ENCODE measurements at places on chromosomes 2 and 18.

DNA sequence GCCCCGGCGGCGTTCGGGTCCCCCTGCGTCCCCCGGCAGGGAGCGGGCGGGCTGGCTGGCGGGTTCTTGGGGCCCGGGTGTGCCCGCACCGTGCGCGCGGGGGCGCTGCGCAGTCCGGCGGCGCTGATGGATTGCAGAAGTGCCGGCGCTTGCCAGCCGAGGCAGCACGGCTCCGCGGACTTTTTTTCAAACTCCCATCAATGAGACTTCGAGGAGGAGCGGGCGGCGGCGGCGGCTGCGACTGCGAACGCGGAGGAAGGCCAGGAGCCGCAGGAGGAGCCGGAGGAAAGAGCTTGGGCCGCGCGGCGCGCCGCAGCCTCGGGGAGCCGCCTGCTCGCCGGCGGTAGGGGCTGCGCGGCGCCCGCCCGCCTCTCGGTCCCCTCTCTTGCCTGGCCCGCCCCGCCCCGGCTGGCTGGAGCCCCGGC is at the start of gene GLI2:
Gene GLI2 (plus strand): TSS at position 123 of the 425 bp plus-strand sequence. CDS start 61,453 bp downstream, outside the sequence.
- peak; percentile 91 for DNase-seq

DNA sequence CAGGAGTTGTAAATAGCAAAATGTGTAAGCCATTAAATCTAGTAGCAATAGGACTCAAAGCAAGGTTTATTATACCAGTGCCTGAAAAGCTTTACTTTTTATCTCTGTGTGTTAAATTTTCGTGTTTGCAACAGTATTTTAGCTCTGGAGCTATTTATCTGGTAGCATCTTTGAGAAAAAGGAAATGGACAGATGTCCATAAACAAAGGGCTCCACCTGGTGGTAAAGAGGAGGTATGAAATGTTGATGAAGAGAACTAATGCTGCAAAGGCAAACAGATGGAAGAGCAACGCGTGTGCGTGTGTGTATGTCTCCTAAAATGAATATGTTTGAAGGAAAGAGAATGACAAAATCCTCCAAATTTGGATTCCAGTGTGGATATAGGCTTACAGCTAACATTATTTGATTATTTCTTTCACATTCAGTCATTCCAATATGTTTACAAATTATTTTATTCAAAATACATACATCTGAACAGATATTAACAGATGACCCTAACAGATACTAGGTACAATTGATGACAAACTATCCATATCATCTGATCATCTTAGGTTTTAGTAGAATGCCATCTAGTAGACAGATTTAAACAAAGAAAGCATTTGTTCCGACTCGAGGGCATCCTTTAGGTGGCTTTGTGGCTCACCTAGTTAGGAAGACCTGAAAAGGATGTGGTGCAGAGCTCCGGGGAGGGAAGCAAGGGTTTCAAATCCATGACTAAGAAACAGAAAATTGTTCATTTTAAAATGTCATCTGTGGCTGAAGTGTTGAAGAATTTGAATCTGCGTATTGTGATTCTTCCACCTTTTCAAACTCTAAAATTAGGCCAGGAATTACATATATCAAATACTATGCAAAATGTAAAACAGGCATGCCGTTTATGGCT is 383.3 kb downstream of the MTX2 start:
- peak; percentile 54 for DNase-seq

DNA sequence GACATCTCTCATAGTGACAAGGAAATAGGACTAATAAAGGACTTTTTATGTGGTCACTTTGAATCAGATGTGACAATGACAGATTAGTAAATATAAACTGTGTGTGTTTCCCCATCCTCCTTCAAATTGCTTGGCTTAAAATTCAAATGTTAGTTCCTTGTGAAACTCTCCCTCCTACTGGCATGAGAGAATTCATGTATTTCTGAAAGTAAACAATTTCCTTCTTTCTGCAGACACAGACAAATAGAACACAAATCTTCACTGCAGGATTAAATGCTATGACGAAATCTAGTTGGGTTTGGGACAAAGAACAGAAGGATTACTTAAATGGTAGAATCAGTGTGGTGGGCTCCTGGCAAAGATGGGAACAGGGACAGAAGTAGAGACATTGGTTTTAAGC is 328.7 kb upstream of the FAM98A start:
- no peak for DNase-seq

DNA sequence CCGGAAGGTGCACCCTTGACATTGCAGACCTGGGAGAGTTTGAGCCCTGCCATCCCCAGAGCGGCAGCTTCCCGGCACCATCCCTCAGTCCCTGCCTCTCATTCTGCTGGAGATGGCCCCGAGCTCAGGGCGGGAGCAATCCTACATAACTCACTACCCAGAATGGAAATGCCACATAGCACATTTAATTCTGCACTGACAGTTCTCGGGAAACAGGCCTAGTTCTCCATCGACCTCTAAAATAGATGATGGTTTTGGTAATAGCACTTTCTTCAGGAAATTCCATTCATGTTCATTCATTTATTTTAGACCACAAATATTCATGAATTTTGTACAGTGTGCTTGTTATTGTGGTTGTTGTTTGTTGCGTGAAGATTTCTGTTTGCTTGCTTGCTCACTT is 92.9 kb upstream of the SLC14A2 start:
- DNase-seq = no peak

- DNase-seq = peak; percentile 74
Observed at GRCh38 chr2:157628477-157629415, at the start of gene ACVR1C. Gene ACVR1C (minus strand): TSS chr2:157628864. CDS start chr2:157628644, 220 bp downstream.

DNA sequence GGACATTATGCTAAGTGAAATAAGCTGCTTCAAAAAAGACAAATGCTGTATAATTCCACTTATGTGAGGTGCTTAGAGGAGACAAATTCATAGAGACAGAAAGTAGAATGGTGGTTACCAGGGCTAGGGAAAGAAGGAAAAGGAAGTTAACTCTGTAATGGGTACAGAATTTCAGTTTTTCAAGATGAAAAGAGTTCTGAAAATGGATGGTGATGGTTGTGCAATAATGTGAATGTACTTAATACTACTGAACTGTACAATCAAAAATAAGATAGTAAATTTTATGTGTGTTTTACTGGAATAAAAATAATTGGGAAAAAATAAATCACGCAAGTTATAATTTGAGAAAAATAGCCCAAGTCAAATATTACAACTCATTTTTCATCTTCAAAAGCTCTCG is 27.5 kb downstream of the ARHGAP25 start:
- no peak for DNase-seq

DNA sequence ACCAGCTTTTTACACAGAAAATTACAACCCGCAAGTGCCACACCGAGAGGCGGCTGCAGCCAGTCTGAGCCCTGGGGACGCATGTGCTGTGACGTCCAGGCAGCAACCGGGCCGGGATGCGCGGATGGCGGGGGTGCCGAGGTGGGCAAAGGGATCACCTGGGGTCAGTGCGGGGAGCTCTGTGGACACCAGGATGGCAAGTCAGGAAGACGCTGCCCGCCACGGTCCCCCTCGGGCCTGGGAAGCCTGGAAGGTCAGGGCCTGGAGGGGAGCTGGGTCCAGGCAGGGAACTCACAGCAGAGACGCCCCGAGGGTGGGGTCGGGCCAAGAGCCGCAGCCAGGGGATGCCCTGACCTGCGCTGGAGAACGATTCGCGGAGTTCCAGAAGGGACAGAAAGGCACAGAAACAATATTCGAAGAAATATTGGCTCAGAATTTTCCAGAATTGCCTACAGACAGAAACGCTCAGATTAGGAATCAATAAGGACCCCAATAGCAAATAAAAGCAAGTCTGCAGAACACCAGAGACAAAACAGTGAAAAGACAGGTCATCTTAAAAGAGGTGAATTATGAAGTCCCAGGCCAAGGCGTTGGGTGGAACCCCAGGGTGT is 11.7 kb upstream of the KIF1A start:
- no peak for DNase-seq

GRCh38 chr2:45904267-45904945 is 252.9 kb downstream of the PRKCE start:
- DNase-seq = no peak

GRCh38 chr18:77263466-77263763 is 13.8 kb downstream of the GALR1 start:
- DNase-seq = no peak

DNA sequence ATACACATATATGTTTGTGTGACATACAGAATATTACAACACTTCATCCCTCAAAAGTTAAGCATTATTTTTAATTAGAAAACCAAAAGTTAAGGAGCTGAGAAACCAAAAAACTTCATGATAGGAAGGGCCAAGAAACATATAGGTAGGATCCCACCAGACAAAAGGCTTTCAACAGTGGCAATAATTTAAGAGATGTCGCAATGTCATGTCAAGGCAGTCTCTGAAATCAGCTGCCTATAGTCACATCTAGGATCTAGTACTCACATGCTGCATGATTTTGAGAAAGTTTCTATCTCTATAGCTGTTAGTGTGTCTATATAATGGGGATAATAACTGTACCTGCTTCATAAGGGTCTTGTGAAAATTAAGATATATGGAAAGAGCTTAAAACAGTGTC is 72.7 kb downstream of the SPIRE1 start:
- DNase-seq = no peak

GRCh38 chr2:9885036-9885684 is 41.9 kb downstream of the TAF1B start:
- no peak for DNase-seq

DNA sequence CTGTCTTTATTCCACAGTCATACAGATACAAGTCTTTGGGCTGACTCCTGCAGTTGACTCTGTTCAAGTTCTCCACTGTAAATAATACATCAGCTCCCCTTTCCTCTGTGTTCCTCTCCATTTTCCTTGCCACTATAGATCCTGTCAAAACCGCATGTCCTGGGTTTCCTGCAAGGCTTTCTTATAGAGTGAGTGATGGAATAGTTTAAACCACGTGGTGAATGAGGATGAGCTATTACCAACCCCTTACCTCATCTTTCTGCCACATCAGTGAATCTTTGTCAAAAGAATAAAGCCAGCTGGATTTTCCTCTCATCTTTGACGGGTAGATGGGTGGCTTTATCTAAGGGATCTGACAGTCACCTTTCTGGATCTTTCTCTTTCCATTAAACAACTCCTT is 3.9 kb upstream of the GALNT14 start:
- no peak for DNase-seq

DNA sequence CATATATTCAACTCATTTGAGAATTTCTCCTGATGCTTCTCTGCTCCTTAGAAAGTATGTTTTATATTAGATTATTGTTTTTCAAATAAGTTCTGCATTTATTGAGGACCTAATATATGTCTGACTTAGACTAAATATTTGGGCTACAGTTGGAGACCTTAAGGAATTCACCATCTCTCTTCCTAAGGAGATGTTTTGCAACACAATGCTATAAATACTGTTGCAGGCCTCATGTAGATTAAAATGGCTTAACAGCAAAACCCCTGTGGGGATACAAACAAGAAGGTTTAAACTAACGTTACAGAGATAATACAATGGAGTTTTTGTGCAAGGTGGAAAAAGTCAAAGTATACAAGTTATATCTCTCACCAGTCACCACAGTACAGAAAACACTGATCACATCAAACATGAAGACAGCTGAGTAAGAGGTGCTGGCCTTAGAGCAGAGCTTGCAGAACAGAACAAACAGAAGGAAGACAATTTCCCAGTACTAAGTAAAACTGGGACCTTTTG is 20.1 kb upstream of the BMPR2 start:
- DNase-seq = no peak

DNA sequence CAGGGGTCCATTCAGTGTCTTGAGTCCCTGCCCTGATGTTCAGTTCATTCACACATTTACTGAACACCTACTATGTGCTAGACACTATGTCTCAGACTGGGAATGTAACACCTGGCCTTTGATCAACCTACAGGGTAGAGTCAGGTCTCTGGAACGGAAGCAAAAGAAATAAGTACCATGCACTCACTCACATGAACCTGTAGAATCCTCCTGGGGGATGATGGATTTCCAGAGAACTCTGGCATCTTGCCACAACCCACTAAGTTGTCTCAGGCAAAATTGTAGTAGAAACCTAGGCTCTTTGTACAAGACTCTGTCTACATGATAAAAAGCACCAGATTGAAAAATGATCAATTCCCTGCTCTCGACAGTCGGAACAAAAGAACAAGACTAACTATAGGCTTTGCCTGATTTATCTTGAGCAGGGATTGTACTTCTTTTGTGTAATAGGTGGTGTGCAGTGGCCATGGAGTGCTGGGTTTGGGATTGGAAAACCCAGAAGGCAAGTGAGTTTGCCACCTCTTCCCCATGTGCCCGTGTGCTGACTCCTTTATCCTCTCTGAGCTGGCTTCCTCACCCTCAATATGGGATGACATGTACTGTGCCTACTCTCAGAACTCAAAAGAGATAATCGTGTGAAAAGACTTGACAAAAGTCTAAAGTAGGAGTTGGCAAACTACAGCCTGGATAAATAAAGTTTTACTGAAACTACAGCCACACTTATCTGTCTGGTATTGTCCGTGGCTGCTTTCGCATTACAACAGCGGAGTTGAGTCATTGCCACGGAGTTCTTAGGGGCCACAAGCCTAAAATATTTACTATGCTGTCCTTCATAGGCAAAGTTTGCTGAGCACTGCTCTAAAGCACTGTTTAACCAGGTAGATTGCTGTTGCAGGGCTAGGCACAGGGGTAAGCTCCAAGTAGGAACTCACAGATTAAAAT is 4.4 kb downstream of the CAPN14 start:
- DNase-seq = no peak

DNA sequence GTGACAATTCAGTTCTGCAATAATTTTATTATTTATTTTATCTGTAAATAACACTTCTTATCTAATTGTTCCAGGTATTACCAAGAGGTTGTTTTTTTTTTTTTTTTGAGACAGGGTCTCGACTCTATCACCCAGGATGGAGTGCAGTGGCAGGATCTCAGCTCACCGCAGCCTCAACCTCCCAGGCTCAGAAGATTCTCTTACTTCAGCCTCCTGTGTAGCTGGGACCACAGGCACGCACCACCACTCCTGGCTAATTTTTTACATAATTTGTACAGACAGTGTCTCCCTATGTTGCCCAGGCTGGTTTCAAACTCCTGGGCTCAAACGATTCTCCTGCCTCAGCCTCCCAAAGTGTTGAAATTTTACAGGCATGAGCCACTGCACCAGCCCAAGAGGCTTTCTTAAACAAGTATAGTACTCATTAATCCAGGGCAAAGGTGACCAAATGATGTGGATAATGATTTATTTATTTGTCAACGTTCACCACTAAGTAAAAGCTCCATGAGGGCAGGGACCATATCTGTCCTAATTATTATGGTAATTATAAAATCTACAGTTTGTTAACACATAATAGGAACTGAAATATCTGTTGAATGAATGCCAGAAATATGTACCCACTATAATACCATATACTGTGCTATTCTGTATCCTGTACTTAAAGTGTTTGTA is 12.0 kb downstream of the STK17B start:
- DNase-seq = no peak

GRCh38 chr18:76075777-76076176 is 419.3 kb downstream of the ZNF516 start:
- no peak for DNase-seq

- no peak for DNase-seq
Observed at GRCh38 chr2:62675062-62675461, 30.5 kb upstream of the EHBP1 start.

- DNase-seq = no peak
Observed at GRCh38 chr2:105954891-105955290, 210.2 kb downstream of the NCK2 start.
